ENCODE measurements at places on chromosomes 7 and 10.

- DNase-seq, result no peak
These were observed 51.9 kb upstream of the TM9SF3 start for GRCh38 chr10:96638696-96639095.

DNA sequence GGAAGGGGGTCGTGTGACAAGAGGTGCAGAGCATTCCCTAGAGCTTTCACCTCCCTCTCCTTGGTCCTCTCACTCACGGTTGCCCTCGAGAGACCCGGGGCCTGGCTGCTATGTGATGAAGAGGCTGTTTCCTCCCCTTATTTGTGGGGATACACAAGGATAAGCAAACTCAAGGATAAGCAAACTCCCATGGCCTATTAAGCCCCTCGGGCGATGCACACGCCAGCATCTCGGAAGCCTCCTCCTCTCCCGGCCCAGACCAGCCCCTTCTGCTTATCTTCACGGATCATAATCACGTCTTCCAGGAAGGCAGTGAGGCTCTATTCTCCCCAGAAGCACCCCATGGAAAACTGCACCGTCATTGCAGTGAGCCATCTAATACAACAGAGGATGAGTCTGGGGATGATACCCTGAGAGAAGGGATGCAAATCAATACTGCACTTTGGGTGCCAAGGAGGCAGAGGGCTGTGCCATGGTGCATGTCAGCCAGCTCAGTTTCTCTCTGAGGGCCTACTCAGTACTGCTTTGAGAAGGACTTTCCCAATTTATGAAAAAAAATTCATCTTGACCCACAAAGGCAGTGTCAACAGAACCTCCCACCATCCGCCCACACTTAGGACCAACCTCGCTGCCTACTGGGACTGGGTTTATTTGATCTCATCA lies 22.2 kb downstream of the TMEM273 start:
- DNase-seq, result no peak

- peak; percentile 35 for DNase-seq
These were observed 23.4 kb downstream of the MAD1L1 start for GRCh38 chr7:2209146-2209960.

DNA sequence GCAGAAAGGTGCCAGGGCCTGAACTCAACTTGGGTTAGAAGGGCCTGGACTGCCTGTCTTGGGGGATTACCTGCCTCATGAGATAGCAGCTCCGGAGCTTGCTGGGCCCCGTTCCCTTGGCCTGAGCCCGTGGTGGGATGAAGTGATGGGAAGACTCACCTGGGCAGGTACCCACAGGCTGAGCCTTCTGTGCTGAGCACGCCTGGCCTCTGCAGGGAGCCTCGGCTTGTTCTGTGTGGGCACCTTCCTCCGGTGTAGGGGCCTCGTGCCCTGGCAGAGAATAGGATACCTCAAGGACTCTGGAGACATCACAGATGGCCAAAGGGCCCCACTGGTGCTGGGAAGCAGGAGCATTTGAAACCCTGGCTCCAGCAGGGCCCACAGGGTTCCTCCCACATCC lies 4.5 kb downstream of the ZNF467 start:
- DNase-seq, result no peak

DNA sequence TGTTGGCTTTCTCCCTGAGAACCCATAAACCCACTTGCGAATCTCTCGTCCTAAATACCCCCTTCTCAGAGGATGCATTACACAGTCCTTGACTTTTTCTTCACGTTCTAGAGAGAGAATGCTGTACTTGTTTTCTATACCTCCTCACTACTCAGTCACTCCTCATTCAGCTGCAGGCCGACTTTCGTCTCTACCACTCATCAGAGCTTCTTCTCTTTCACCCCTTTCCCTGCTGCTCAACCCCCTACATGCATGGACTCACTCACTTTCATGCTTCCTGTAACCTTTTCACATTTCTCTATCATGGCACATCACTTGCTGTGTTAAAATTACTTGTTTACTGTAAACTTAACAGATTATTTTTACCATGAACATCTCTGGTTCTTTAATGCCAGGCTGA lies 19.8 kb downstream of the MDFIC start:
- DNase-seq, result no peak

DNA sequence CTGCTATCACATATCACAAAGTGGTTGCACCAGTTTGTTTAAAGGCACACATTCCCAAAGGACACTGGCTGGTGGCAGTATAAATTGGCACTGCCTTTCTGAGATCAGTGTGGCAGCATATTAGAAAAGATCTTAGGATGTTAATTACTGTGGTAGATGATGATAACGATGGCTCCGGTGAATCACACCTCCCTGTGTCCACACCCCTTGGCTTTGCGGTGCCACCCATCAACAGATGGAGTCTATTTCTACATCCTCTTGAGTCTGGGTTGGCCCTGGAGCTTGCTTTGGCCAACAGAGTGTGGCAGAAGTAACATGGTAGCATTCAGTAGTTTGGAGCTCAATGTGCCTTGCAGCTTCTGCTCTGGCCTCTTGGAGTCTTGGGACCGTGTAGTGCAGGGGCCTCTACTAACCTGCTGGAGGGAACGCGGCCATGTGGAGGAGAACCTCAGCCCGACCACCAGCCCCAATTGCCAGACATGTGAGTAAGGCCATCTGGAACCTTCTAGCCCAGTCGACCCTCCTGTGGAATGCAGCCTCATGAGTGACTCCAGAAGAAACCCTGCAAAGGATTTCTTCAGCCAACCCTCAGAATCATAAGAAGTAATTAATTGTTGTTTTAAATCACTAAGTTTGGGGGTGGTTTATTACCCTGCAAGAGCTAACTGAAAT lies 27.2 kb upstream of the PLEKHA1 start:
- no peak for DNase-seq

- DNase-seq, result no peak
These were observed 184.6 kb downstream of the FANK1 start for GRCh38 chr10:126080879-126081411.
